H1 (cell line): ENCODE measurements at places on chromosomes 1 and 21. TPM values are rescaled to one million over a fixed set of nuclear protein-coding genes. Genes with fewer than 3 reads are reported as not detected.

ZNF683 gene
- not detected in 2 replicates for total RNA-seq

FBLIM1 gene
- 63.2 and 66.6 TPM in 2 replicates for total RNA-seq

SPATA17 gene
- total RNA-seq: 0.48 and 0.69 TPM in 2 replicates

OR14K1 gene
- total RNA-seq: not detected in 2 replicates

PSRC1 gene
- 67.3 and 69.6 TPM in 2 replicates for total RNA-seq

SPAG17 gene
- total RNA-seq: 0.56 and 0.67 TPM in 2 replicates

AK4 gene
- 159 and 175 TPM in 2 replicates for total RNA-seq

LRRC3 gene
- total RNA-seq: 5.4 and 5.9 TPM in 2 replicates

F11R gene
- total RNA-seq: 143 and 159 TPM in 2 replicates

CD247 gene
- 1.7 and 2.2 TPM in 2 replicates for total RNA-seq

DNA sequence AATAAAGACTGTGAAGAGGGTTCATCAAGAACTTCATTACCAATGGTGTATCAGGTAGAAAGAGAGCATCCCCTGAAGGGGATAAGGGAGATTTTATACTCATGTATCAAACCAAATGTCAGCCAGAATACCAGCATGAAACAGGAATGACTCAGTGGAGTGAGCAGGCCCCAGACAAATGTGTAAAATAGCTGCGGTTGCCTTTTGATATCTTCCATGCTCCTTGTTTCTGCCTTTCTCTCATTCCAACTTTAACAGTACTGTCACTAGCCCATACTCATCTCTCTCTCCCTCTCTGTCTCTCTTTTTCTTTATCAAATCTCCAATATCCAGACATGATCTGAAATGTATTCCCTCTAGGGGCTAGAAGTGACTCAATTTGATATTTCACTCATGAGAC is 47.8 kb downstream of the GPR88 start:
- no peak for DNase-seq

DNA sequence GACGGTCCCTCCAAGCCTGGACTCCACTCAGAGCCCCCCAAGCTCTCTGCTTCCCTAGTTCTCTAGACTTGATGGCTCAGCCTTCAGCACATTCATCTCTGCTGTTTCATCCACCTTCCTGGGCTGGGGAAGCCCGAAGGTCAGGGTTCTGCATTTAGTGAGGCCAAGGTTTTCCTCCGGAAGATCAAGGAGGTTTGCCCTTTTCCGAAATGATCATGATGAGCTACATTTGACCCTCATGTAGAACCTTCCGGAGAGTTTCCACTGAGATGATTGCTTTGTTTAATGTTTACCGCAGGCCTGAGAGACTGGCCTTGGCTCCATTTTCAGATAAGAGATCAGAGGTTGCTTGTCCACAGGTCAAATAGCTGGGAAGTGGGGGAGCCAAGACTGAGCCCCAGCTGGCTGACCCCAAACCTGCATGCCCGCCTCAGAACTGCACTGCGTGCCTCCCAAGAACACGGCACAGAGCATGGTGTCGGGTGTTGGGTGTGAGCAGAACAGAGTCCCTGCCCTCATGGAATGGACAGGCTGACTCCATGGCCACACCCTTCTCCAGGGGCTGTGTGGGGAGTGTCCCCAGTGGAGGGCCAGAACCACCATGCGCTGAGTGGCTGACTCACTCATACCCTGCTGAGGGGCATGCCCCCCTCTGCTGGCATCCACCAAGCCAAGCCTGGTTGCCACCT is 200.8 kb upstream of the TMEM51 start:
- DNase-seq: no peak

GRCh38 chr1:58664881-58665280 is 35.0 kb downstream of the MYSM1 start:
- DNase-seq: no peak

DNA sequence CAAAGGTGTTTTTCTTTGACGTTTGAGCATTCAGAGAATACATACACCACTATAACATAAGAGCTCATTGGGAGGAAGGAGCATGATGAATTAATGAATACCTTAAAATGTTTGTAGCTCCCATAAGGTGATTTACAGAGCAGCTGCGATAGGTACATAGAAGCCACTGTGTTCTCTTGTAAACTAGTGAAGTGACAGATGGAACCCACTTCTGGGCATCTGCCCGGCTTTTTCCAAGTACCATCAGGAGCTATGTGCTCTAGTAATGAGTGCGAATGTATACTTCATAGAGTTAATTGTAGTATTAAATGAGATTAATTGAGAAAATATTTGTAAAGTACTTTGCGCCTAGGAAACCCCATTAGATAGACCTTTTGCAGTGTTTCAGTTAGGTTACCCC is 48.4 kb downstream of the HENMT1 start:
- no peak for DNase-seq

- peak; percentile 90 for DNase-seq
Measured at GRCh38 chr1:155978325-155978972, at the start of gene ARHGEF2. Gene ARHGEF2, minus strand, starts transcription at chr1:155978547. Its CDS starts 120 bp downstream, at chr1:155978427.

GRCh38 chr1:244011271-244011670 is 39.8 kb upstream of the ZBTB18 start:
- no peak for DNase-seq

DNA sequence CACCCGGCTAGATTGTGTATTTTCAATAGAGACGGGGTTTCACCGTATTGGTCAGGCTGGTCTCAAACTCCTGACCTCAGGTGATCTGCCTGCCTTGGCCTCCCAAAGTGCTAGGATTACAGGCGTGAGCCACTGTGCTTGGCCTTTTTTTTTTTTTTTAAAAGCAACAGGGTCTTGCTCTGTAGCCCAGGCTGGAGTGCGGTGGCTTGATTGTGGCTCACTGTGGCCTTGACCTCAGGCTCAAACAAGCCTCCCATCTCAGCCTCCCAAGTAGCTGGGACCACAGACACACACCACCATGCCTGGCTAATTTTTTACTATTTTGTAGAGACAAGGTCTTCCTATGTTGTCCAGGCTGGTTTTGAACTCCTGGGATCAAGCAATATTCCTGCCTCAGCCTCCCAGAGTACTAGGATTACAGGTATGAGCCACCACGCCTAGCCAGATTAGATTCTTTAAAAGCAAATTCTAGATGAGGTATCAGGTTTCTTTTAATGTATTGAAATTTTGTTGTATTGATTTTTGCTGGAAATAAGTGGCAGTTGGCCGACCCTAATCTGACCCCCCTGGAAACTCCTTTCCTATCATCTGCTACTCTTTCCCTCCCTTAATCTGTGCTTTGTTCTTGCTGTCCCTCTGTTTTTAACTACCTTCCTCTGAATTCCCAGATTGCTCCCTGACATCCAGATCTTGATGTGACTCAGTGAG is 26.6 kb downstream of the ZFYVE9 start:
- DNase-seq: no peak

- DNase-seq: no peak
Measured at GRCh38 chr1:12542138-12542465, 75.9 kb downstream of the DHRS3 start.

DNA sequence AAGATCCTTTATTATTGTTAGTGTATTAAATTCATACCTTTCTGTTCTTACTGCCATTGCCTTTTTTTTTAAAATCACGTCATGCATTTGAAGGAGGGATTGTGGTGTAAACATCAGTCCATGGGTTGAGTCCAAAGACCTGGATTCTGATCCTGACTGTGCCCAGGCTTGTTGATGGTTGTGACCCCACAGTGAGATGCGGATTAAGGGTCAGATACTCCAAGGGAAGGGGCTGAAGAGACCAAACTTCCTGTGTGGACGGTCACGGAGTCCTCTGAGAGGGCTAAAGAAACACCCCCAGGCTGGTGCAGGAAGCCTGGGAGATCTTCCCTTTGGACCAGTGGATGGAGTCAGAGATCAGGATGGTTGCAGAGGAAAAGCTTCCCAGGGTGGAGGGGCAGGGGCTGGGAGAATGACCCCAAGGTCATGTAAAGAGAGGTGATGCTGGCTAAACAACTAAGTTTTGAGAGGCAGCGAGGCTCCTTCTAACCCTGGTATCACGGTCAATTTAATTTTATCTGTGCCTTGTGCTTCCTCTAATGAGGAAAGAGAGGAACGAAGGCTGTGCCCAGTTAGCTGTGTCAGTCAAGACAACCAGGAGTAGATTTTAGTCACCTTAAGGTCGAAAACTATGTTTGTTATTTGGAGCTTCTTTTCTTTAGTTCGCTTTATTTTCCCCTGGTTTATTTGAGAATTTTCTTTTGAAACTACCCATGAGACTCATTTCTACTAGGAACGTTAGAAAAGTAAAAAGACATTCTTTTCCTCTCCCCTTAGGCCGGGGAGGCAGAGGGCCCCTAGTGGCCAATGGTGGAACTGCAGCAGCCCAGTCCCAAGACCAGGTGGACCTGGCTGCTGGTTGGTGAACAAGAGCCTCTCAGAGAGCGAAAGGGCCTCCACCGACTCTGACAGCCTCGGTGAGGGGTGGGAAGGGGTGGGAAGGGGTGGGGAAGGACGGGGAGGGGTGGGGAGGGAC is 8.7 kb upstream of the GPR161 start:
- peak; percentile 79 for DNase-seq

DNA sequence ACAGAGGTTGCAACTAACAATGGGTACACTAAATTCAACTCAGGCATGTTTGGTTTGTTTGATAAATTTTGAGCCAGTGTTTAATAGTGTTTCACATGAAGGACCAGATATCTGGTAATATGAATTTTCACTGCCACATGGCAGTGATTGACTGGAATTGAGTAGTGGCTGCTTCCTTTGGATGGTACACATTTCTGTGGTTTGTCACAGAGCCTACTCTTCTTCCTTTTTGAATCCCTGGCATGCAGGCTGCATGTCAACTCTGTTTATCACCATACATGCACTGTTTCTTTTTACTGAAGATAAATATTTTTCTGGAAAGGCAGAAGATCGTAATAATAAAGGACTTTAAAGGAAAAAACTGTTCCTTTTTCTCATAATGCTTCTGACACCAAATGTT is 35.5 kb downstream of the SDCCAG8 start:
- no peak for DNase-seq

GRCh38 chr21:15421441-15421881 is 308.3 kb upstream of the USP25 start:
- DNase-seq: no peak

GRCh38 chr1:238710697-238711096 is 675.7 kb upstream of the CHRM3 start:
- DNase-seq: peak; percentile 13

DNA sequence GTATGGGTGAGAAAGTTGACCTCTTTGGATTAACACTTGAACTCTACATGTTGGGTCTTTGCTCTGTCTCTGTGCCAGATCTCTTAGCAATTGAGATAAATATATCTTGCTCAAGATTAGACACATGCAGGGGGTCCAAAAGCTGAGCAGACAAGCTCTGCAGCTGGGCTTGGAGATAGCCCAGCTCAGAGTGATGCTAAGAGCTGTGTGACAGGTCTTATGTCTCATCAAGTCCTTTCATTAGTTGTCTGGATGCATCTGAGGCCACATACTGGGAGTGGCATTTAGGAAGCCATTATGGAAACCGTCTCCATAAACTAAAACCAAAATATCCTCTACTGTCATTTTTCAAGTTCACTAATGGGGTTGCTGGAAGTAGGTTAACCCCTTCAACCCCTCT is 289.4 kb upstream of the DUSP10 start:
- no peak for DNase-seq

- DNase-seq: no peak
Measured at GRCh38 chr1:244794071-244794470, 41.4 kb upstream of the COX20 start.

- no peak for DNase-seq
Measured at GRCh38 chr1:69982992-69983391, 222.4 kb downstream of the LRRC40 start.

DNA sequence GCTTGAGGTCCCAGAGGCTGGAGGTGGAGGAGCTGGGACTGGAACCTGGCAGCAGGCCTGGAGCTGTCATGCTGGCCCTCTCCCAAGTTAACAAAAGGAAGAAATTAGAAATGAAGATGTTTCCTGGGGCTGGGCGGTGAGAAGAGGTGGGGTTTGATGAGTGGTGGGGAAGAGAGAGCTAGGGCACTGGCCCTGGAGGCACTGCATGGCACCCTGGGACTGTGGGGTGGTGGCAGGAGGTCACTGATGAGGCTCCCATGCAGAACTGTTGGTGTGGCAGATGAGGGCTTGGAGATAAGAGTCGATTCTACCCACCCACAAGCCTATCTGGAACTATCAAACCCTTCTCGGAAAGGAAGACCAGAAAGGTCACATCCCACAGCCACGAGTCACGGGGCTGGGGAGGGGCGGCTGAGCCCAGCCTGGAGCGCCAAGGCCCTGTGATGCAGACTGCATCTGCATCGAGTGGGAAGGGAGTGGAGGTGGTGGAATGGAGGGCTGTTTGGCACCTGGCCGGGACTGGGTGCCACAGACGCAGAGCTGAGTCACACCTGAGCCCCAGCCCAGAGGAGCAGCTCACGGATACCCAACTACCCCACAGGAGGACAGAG is 29.4 kb downstream of the MRPL37 start:
- DNase-seq: no peak

GRCh38 chr1:85280636-85281035 is 4.2 kb upstream of the BCL10 start:
- no peak for DNase-seq

GRCh38 chr1:1462318-1462966 is 9.1 kb upstream of the ATAD3B start:
- no peak for DNase-seq

- DNase-seq: no peak
Measured at GRCh38 chr1:227736814-227737432, 1.7 kb downstream of the SNAP47 start.
